RPMI7951 (cell line): ENCODE measurements at places on chromosomes 12 and 14.

DNA sequence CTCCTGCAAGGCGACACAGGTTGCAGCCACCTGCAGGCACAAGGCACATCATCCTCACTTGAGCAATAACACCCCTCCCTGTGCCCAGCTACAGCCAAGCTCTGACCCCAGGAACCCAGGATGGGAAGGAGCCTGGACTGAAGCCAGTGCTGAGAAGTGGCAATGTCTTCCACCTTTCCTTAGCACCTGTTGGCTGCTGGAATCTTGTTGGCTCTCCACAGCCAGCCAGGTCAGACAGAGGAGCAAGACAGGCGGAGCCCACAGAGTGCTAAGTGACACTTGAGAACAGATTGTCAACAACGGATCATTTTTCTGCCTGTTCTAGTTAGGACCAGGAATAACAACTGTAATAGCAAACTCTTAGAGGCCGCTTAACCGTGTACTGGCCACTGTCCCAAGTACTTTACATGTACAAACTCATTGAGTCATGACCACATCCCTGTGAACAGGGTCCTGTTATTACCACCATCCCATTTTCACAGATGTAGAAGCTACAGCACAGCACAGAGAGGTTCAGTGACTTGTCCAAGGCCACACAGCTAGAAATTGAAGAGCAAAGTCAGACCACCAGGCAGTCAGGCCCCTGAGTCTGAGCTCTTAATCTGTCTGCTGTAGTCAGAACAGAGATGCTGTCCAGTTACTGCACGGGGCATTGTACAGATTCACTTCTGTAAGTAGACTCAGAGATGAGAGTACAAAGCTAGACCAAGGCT is 45.6 kb downstream of the RNFT2 start:
- no peak for DNase-seq

DNA sequence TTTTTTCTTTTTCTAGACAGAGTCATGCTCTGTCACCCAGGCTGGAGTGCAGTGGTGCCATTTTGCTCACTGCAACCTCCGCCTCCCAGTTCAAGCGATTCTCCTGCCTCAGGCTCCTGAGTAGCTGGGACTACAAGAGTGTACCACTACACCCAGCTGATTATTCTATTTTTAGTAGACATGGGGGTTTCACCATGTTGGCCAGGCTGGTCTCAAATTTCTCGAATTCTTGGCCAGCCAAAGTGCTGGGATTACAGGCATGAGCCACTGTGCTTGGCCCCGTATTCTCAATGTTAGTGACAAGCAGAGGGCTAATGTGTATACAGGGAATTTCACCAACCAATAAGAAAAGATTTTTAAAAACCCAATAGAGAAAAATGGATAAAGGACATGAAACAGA is 8.4 kb downstream of the PLBD2 start:
- peak; percentile 20 for DNase-seq

GRCh38 chr14:89753828-89754412 is 200.6 kb downstream of the EFCAB11 start:
- DNase-seq, result no peak

DNA sequence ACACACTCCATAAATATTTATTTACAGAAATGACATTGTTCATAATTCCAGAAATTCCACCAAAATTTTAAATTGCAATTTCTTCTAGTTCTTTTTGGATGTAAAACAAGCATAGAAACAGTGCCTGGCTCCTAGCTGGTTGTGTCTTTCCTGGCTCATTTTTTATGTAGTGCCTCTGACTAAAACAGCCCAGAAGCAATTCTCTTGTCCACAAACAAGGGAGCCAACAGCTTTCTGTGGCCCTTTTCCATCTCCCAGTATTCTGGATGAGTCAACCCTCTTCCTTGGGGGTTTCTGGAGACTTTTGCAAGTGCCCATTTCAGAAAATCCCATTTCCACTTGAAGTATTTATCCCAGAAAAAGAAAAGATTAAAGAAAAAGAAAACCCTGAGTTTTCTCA is 141.4 kb downstream of the PHLDA1 start:
- peak; percentile 82 for DNase-seq

DNA sequence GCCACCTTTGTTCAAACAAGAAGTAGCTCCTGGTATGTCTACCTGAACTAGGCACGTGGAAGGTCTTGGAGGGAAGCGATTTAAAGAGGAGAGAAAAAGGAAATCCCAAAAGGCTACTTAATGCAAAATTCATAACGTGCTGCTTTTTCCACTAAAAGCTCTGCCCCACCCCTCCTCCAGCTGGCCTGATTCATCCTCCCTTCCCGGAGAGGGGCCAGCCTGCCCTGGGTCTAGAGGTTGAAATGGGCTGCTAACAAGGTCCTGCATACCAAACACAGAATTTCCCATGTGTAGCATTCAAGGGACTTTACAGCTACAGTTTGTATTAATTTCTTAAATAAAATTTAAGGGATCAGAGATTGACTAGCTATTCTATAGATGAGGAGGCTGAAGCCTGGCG is 83.2 kb downstream of the KNTC1 start:
- DNase-seq, result no peak

- DNase-seq, result no peak
Observed at GRCh38 chr14:89613260-89614008, 196.4 kb upstream of the FOXN3 start.

- DNase-seq, result no peak
Observed at GRCh38 chr12:86213012-86213411, 43.2 kb downstream of the MGAT4C start.

- no peak for DNase-seq
Observed at GRCh38 chr14:22232933-22233332, 356.1 kb downstream of the DAD1 start.

DNA sequence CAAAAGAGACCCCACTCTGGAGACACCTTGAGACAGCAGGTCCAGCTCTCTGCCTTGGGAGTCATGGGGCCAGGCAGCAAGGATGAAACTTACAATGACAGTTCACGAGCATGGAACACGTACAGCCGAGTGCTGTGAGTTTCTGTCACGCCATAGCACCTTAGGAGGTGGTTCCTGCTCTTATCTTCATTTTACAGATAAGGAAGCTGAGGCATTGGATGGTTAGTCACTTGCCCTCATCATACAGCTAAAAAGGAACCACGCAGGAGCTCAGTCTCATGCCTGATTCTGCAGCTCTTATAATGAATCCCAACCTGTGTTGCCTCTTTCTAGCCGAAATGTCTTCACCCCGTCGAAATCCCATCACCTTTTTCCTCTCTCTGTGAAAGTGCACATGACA is 39.9 kb downstream of the C14orf132 start:
- DNase-seq, result no peak

GRCh38 chr12:6950811-6951540 is at the start of gene PTPN6:
Gene PTPN6, plus strand, starts transcription at chr12:6951356. Its CDS starts 157 bp downstream, at chr12:6951513.
- DNase-seq, result no peak

- no peak for DNase-seq
Observed at GRCh38 chr14:56895154-56895553, 84.9 kb upstream of the OTX2 start.

- peak; percentile 71 for DNase-seq
Observed at GRCh38 chr12:26633591-26634210, 199.3 kb downstream of the ITPR2 start.

DNA sequence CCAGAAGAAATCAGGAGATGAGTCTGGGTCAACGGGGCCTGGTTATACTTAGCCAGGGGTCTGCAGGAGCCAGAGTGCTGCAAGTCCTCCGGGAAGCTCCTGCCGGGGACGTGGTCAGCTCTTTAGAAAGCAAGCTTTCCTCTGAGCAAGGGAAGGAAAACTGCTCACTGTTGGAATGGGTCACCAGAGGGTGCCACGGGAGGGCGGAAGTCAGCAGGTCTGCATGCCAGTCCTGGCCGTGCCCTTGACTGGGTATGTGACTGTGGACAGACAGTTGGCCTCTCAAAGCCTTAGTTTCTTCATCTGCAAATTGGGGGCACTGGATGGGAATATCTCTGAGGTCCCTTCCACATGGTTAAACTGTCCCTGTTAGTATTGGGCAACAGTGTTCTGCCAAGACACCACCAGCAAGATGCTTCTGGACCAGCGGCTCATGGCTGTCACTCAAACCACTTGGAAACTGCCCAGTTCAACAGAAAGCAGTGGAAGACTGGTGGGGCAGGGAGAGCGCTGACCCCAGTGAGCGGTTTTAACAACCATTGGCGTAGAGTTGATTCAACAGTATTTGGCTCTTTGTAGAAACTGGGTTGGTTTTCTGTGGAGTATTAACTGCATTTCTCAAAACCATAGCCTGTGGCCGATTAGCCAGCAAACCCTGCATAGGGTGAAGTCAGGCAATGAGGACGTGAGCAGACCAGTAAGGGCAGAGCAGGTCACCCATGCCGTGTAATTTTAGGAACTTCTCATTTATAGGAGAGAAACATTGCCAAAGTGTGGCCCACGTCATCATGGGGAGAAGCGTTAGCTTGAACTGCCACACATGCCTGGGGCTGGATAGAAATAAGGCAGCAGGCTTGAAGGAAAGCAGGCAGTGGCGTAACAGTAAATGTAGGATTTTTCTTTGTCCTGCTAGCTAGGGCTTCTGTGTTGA is 163.9 kb upstream of the PRMT8 start:
- DNase-seq, result peak; percentile 85

GRCh38 chr12:124717318-124717717 is 146.3 kb downstream of the SCARB1 start:
- DNase-seq, result no peak

GRCh38 chr12:55612646-55613045 is 24.0 kb upstream of the OR10P1 start:
- no peak for DNase-seq

- DNase-seq, result peak; percentile 66
Observed at GRCh38 chr12:4855121-4855924, 54.4 kb upstream of the KCNA1 start.

DNA sequence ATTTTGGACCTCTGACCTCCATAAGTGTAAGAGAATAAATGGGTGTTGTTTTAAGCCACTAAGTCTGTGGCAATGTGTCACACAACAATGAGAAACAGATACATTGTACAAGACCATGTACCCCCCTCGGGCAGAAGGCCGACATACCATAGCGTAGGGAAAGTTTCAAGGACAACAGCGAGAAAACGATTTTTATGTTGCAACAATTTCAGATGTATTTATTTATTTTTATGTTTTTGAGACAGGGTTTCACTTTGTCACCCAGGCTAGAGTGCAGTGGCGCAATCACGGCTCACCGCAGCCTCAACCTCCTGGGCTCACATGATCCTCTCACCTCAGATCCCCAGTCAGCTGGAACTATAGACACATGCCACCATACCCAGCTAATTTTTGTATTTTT is 136.4 kb upstream of the NCOR2 start:
- no peak for DNase-seq

DNA sequence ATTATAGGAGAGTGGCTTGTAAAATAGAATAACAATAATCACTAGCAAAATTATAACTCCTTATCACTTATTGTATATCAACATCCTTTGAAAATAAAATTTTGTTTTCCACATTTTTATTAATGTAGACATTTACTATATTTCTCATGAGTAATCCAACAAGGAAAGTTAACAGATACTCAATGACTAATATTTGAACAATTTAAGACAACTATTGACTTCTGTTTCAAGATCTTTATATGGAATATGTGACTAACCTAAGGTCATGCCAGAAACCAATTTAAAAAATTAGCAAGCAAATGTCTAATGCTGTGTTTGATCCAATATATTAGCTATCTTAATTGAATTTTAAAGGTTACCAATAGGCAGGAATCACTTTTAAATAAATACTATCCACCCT is 638.5 kb upstream of the FLRT2 start:
- DNase-seq, result no peak

DNA sequence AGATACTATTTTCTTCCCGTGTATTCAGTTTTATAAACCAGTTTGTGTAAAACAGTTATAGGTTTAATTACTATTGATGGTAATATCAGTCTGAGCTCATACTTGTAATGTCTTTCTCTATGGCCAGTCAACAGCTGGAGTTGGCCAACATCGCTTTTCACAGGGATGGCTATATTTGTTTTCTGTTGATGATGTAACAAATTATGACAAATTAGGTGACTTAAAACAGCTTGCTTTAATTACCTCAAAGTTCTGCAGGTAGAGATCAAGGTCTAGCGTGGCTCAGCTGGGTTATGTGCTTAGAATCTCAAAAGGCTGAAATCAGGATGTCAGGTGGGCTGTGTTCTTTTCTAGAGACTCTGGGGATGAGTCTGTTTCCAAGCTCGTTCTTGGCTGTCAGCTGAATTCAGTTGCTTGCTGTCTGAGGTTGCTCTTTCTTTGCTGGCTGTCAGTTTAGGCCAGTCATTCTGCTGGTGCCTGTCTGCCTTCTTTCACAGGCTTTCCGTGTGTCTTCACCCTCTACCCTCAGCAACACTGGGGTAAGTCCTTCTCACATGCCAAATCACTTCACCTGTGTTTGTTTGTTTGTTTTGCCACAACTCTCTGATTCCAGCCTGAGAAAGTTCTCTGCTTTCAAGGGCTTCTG is 370.2 kb upstream of the E2F7 start:
- no peak for DNase-seq

- no peak for DNase-seq
Observed at GRCh38 chr14:20417250-20418186, 4.2 kb upstream of the TEP1 start.
